Kasumi-1 (cell line): ENCODE measurements at places on chromosomes 3 and 15.

GRCh38 chr15:74857082-74857655, 14.2 kb upstream of the ULK3 start:
- peak; percentile 27 for DNase-seq

GRCh38 chr3:13559764-13560525, 11.0 kb downstream of the FBLN2 start:
- no peak for DNase-seq

- no peak for DNase-seq
Observed at GRCh38 chr3:168322941-168323340, 227.2 kb upstream of the GOLIM4 start.

GRCh38 chr15:66893294-66893693, 172.1 kb upstream of the SMAD3 start:
- DNase-seq: no peak

DNA sequence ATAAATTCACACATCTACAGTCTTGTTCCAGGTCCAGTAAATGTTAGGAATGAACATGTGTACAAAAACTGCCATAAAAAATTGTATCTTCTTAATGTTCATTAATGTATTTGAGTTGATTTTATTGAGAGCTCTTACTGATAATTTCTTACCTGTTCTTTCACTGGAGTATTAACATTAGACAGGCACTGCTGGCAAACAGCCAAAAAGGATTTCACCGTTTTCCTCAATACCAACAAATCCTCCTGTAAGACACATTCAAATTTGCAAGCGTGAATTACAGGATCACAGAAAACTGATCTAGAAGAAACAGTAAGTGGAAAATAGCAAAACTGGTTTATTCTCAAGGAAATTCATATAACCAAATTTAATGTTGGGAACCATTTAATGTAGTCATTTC, 127.4 kb downstream of the PCCB start:
- DNase-seq: no peak

GRCh38 chr3:123584284-123584987, 417 bp downstream of the HACD2 start:
- DNase-seq: no peak

DNA sequence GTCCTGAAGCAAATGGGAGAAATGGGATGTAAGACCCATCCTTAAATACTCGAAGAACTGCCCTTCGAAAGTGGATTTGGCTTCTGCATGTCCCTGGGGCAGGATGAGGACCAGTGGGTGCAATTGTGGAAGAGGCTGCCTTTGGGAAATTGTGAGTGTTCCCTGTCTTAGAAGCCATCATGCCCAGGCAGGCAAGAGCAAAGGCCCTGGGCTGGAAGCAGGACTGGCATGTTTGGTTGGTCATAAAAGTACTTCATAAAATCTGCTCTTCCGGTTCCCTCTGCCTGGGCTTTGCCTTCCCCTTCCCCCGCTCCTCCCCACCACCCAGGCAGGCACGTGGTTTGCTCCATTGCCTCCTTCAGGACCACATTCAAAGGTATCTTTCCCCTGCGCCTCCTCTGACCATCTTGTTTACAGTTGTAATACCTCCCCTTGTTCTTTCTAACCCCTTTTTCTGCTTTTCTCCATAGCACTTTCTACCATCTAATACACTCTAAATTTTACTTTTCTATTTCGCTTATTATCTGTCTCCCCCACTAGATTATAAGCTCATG, 8.3 kb downstream of the MINAR1 start:
- DNase-seq: no peak

- no peak for DNase-seq
Observed at GRCh38 chr3:56629047-56629446, 54.0 kb downstream of the TASOR start.

DNA sequence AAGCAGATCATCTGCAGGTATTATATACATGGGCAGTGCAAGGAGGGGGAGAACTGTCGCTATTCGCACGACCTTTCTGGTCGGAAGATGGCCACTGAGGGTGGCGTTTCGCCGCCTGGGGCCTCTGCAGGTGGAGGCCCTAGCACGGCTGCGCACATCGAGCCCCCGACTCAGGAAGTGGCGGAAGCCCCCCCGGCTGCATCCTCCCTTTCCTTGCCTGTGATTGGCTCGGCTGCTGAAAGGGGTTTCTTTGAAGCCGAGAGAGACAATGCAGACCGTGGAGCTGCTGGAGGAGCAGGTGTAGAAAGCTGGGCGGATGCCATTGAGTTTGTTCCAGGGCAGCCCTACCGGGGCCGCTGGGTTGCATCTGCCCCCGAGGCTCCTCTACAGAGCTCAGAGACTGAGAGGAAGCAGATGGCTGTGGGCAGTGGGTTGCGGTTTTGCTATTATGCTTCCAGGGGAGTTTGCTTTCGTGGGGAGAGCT, 639 bp downstream of the MKRN3 start:
- DNase-seq: no peak

DNA sequence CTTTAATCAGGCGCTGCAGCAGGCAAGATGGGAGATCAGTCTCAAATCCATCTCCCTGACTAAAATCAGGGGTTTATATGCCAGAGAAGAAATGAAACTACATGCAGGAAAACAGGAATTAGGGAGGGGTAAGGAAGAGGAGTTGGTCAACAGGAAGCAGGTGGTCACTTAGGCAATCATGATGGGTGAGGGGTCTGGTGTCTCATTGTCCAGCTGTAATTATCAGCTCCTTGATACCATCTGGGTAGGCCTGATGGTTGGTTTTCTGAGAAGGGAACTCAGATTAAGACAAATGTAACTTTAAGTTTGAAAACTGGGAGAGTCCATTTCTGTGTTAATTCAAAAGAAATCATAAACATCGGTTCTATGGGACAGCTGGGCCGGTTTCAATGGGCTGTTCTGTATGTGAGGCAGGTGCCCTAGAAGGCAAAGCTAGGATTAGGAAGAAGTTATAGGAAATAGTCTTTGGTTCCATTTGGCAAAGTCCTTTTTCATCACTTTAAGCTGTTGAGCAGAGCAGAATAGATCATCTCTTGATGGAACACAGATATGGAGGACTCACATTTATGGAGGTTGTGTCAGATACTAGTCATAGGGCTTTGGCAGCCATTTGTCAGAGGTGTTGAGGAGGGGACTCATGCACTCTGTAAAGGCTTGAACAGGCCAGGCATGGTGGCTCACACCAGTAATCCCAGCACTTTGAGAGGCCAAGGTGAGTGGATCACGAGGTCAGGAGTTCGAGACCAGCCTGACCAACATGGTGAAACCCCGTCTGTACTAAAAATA, 149.4 kb downstream of the VGLL4 start:
- DNase-seq: no peak

- DNase-seq: no peak
Observed at GRCh38 chr3:44026220-44026865, 215.3 kb upstream of the TOPAZ1 start.

DNA sequence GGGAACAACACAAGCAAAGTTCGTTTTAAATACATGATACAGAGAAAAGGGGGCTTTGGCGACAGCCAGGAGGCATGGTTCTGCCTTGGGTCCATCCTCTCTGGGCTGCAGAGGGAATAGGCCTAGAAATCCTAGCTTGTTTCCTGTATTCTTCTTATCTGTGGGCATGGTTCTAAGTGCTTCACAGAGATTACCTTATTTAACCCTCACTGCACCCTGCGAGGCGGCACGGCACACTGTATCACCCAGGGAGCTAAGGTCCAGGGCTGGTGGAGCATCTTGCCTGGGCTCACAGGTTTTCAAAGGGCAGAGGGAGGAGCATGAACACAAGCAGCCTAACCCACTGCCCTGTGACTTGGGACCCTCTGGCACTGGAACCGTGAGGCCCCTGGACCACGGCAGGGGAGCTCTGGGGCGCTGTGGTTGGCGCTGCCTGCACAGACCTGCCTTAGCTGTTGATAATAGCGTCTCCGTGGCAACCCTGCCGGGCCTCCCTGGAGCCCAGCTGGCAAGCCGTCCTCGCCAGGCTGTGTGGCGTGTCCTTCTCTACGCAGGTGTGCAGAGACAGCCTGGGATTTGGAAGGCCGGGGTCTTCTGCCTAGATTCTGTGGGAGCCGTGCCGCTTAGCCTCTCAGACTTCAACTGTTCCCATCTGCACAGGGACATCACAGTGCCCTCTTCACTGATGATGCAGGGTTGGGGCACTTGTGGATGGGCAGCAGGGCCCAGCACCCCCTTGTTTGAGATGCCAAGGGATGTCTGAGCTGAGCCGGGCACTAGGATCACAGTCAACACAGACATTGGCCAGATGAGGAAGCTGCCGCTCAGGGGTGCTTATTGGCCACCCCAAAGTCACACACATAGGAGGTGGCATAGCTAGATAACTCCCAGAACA, 154.6 kb upstream of the TLE3 start:
- DNase-seq: no peak

GRCh38 chr3:175179055-175179454, 319.9 kb downstream of the NAALADL2 start:
- DNase-seq: no peak

- peak; percentile 60 for DNase-seq
Observed at GRCh38 chr3:129855832-129856419, 37.6 kb downstream of the TMCC1 start.
